ENCODE measurements at places on chromosomes 2 and 18.

- no peak for DNase-seq
Observed at GRCh38 chr2:9250498-9251153, 44.0 kb downstream of the ASAP2 start.

DNA sequence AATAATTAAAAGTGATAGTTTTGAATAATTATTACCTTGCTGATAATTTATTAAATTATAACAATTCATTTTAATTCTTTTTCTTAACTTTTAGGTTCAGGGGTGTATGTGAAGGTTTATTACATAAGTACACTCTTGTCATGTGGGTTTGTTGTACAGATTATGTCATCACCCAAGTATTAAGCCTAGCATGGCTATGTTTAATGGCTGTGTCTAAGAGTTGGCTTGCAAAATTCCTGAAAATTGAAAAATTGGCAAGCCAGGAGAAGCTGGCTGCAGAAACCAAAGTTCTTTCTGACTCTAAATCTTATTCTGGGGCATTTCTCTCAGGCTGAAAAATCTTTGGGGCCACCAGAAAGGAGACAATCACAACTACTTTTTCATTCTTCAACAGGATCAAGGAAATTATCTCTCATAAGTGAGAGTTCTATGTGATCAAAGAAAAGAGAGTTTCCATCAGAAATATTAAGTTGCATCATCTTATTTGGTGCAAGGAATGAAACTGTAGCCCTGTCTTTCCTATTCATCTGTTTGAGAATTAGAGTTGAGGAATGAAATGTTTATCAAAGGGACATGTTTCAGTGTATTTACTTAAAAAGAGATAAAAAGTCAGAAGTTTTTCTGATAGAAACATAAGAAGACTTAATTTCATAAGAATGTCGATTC, 412.1 kb upstream of the CDH2 start:
- DNase-seq, result no peak

GRCh38 chr2:232652505-232652851, 19.1 kb downstream of the EFHD1 start:
- DNase-seq, result no peak

DNA sequence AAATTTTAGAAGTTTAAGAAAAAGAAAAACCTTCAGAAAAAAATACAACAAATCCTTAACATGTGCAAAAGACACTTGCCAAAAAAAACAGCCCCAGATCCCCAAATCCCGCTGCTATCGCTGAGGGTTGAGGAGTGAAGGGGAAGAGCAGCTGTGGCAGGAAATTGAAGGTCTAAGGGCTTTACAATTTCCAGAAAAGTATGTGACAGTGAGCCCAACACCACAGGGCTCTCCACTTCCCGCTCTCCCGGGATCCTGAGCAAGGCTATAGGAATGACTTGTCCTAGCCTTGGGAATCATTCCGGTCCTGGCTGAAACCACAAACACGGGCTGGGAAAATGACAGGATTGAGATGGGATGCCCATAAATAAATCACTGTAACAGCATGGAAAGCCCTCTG, 191.4 kb downstream of the TMEM163 start:
- no peak for DNase-seq

DNA sequence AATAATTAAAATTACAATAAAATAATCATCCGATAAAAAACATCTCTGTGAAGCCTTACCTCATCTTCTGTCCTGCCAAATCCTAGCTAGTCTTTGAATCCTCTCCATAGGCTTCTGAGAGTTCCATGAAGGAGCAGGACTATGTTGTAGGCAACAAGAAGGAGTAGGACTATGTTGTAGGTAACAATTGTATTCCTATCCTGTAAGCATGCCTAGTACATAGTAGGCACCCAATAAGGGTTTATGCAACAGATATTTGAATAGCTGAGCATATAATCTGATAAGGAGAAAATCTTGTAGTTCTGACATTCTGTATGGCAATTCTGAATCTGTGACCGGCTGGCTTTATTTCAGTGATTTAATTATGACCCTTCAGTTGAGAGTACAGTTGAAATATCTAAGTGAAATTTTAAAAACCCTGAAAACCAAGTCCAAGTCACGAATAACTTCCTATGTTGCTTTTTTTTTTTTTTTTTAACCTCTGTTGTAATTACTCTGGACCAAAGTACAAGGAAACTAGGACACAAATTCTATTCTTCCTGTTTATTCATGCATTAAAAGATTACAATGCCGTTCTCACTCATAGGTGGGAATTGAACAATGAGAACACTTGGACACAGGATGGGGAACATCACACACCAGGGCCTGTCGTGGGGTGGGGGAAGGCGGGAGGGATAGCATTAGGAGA, 27.8 kb downstream of the VWA3B start:
- DNase-seq, result no peak
